ENCODE measurements at places on chromosomes 13 and 19. TPM values are rescaled to one million over a fixed set of nuclear protein-coding genes. Genes with fewer than 3 reads are reported as not detected.
A peak's percentile ranks its signal among the peaks of the same experiment; 100 is the strongest.

DNA sequence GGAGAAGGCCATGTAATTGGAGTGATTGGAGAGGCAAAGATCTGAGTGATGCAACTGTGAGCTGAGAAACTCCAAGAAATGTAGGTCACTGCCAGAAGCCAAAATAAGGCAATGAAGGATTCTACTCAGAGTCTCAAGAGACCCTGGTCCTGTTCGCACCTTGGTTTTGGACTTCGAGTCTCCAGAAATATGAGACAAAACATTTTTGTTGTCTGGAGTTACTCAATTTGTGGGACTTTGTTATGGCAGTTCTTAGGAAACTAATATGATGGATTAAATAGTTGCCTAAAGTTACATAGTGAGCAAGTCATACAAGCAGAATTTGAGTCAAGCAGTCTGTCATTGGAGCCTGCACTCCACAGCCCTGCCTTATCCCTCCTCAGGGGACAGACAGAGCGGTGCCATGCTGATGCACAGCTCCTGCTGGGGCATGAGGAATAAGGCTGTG, 104.2 kb downstream of the ITGBL1 start:
- peak; percentile 51 for DNase-seq

DNA sequence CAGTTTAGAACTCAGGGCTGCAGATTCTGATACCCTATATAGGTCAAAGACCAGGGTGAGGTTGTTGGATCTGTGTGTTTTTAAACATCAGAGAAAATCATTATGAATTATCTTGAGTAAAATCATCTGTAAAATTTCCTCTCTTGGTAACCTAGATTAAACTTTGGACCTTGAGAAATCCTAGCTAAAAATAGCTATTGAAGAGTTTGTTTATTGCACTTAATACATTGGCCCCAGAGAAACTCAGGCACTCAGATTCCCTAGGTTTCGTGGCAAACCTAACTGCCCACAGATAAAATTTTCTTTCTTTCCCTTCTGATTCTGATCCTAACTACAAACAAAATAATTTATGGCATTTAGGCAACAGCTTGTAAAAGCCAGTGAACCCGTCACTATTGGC, 102.3 kb downstream of the GPC6 start:
- DNase-seq = no peak

APOC4 gene
- not detected for total RNA-seq

DNA sequence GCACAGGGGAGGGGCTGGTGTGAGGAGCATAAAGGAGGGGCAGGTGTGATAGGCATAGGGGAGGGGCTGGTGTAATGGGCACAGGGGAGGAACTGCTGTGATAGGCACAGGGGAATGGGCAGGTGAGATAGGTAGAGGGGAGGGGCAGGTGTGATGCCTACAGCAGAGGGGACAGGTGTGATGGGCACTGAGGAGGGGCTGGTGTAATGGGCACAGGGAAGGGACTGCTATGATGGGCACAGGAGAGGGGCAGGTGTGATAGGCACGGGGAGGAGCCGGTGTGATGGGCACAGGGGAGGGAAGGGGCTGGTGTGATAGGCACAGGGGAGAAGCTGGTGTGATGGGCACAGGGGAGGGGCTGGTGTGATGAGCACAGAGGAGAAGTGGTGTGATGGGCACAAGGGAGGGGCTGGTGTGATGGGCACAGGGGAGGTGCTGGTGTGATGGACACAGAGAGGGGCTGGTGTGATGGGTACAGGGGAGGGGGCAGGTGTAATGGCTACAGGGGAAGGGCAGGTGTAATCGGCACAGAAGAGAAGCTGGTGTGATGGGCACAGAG, 39.5 kb upstream of the POP4 start:
- no peak for DNase-seq

DNA sequence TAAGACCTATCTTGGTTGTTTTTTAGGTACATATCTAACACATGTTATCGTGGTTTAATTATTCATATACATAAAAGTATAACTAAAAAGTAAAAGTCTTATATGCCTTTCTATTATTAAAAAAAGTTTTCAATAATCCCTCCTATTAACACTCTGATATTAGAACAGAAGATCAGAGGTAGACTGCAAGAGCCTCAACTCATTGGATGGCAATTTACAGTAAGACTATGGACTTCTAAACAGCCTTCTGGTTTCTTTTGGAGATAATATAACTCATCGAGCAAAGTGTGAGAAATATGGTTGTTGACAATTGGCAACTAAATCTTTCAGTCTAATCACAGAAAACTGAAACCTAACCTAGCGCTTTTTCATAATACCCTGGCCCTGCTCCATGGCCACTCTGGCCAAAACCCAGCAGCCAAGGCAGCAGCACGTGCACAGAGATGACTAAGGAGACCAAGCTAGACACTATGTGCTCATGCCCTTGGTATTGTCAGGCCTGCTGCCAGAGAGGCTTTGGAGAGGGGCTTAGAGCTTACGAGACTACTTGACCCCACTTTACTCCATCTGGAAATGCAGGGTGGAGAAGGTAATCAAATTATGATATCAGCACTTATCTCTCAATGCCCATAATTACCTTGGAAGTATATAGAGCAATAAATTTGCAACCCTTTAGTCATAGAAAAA, 40.6 kb upstream of the EEF1AKMT1 start:
- DNase-seq = peak; percentile 95

- DNase-seq = peak; percentile 22
Observed at GRCh38 chr19:5480427-5480836, 25.2 kb downstream of the ZNRF4 start.

DNA sequence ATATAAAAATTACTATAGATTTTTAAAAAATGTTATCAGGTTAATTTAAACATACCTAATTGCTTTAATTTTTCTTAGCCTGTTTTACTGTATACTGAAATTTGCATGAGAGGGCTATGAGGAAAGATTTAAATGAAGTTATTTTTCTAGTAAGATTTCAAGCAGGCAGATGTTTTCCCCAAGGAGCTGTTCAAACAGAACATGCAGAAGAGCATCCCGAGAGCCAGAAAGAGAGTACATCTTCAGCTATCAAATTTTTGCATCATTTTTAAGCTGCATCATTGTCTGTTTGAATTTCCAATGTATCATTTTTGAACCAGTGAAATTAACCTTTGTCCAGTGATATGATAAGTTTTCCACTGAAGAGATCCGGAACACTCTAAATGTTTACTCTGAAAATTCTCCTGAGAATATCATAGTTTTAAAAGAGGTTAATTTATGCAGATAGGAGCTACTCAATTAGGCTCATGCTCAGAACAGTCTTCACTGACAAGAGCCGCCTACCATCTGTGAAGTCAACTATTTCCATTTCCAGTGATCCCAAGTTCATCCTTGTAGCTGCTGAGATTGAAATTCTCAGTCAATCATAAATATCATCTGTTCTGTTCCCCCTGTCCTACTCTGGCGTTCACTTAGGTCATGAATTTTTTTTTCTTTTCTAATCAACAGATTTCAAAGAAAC, 467.7 kb upstream of the NBEA start:
- no peak for DNase-seq

DNA sequence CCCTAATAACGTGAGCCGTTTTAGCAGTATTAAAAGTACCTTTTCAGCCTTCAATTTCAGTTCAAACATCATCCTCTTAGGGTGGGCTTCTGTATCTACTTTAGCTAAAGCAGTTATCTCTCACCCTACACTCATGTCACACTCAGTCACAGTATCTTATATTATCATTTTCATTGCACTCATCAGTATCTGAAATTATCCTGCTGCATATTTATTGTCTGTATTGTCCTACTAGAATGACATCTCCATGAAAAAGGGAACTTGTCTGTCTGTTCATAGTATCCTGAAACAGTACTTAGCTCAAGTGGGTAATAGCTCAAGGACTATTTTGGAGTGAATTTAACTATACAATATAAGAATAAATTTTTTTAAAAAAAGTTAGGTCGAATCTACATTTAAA, 19.9 kb upstream of the RFC3 start:
- no peak for DNase-seq

- no peak for DNase-seq
Observed at GRCh38 chr13:59898066-59898465, 265.7 kb downstream of the DIAPH3 start.

LGALS14 gene
- total RNA-seq = not detected

OR7A5 gene
- not detected for total RNA-seq

DNA sequence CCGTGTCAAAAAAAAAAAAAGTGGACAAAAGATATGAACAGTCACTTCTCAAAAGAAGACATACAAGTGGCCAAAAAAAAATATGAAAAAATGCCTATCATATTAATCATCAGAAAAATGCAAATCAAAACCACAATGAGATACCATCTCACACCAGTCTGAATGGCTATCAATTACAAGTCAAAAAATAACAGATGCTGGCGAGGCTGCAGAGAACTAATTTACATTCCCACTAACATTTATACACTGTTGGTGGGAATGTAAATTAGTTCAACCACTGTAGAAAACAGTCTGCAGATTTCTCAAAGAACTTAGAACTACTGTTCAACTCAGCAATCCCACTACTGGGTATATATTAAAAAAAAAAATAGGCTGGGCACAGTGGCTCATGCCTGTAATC, 26.5 kb upstream of the FOXO1 start:
- no peak for DNase-seq

Data from psoas muscle (tissue), 8 donors.